ENCODE measurements at places on chromosomes 11 and 22.

DNA sequence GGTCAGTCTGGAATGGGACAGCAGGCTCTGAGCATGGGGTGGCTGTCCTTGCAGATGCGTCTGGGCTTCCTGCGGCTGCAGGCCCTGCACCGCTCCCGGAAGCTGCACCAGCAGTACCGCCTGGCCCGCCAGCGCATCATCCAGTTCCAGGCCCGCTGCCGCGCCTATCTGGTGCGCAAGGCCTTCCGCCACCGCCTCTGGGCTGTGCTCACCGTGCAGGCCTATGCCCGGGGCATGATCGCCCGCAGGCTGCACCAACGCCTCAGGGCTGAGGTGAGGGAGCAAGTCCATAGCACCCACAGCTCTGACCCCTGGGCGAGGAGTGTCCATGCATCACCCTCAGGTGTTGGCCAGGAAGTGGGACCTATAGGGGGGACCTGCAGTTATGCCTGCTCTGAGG lies 51.6 kb downstream of the MYO7A start:
- no peak for DNase-seq
- no peak overlapping the region for H3K27ac ChIP-seq
- H3K36me3 ChIP-seq = no peaks in the 10 kb centered on the region
- no peaks in the 10 kb centered on the region for H3K4me1 ChIP-seq

GRCh38 chr11:27757953-27758352 lies 57.7 kb upstream of the BDNF start:
- H3K27ac ChIP-seq = no peak overlapping the region
- no peaks in the 10 kb centered on the region for H3K4me1 ChIP-seq
- H3K36me3 ChIP-seq = no peaks in the 10 kb centered on the region

DNA sequence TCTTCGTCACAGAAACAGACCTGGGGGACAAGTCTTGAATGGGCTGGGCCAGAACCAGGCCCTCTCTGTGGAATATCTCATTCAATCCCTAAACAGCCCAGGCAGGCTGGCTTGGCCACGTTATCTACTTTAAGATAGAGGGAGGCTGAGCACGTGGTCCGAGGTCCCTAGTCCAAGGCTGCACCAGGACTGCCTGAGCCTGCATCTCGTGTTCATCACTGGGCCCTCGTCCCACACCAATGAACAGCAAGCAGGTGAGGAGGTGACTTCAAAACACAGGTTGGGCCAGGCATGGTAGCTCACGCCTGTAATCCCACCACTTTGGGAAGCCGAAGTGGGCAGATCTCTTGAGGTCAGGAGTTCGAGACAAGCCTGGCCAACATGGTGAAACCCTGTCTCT lies 20.3 kb upstream of the FGF3 start:
- no peak overlapping the region for H3K4me3 ChIP-seq
- no peaks in the 10 kb centered on the region for H3K36me3 ChIP-seq
- DNase-seq = no peak
- no peaks in the 10 kb centered on the region for H3K27me3 ChIP-seq
- no peak overlapping the region for H3K27ac ChIP-seq

GRCh38 chr11:70128435-70128906 lies 50.4 kb downstream of the ANO1 start:
- no peak for DNase-seq
- H3K27ac ChIP-seq = no peak overlapping the region
- H3K36me3 ChIP-seq = no peaks in the 10 kb centered on the region
- H3K4me1 ChIP-seq = peaks cover 8% of the 10 kb centered on the region
- H3K27me3 ChIP-seq = no peaks in the 10 kb centered on the region

- H3K4me1 ChIP-seq = peaks cover 62% of the 10 kb centered on the region
- no peaks in the 10 kb centered on the region for H3K27me3 ChIP-seq
- no peak for DNase-seq
Observed at GRCh38 chr22:21570398-21570797, 2.9 kb downstream of the UBE2L3 start.

DNA sequence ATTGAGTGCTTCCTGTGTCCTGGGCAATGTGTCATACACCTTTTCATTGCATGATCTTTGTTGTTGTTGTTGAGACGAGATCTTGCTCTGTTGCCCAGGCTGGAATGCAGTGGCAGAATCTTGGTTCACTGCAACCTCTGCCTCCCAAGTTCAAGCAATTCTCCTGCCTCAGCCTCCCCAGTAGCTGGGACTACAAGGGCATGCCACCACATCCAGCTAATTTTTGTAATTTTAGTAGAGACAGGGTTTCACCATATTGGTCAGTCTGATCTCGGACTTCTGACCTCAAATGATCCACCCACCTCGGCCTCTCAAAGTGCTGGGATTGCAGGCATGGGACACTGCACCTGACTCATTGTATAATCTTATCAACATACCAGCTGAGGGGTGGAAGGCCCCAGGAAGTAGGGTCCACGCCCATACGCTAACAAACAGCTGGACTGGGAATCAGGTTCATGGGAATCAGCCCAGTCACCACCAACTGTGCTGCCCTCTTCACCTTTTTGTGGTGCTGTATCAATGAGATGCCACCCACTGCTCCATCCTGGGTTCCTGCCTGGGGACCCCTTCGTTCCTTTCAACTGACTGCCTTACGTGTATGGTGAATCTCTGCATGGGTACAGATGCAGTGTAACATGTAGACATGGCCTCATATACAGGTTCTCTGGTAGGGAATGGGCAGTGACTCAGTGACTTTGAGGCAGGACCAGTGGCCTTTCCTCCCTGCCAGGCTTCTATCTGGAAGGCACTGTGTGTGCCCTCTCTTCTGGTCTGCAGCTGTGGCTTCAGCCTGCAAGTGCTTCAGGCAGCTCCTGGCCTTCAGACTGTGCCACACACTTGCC lies 32.5 kb upstream of the YWHAH start:
- no peaks in the 10 kb centered on the region for H3K36me3 ChIP-seq
- no peak overlapping the region for H3K27ac ChIP-seq
- H3K4me3 ChIP-seq = no peak overlapping the region
